ENCODE measurements at places on chromosomes 6 and 20.

GRCh38 chr6:134309983-134310605 lies 7.8 kb downstream of the SGK1 start:
- no peak overlapping the region for H3K4me3 ChIP-seq
- H3K27me3 ChIP-seq = no peaks in the 10 kb centered on the region
- no peak overlapping the region for H3K27ac ChIP-seq
- H3K36me3 ChIP-seq = no peaks in the 10 kb centered on the region
- no peak for DNase-seq

DNA sequence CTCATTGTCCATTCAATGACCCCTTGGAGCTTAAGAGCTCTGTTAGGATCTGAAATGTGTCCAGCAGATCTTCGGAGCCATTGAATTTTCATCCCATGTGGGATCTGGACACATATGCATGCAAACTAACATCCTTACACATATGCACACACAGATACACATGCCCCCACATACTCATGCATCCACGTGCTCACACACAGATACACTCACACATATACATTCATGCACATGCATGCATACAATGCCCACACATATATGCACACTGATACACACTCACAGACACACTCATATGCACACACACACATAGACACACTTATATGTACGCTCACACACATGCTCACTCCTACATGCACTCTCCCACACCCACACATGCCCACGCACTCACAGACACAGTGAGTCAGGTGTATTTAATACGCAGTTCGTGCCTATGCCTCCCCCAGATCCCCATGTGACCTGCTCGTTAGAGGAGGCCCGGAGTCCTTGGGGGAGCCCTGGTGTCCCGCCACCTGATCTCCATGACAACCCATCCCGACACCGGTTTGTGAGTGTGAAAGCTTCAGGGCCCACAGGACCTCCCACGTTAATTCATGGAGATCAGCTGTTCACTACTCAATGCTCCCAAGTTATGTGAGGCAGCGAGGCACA lies 121.9 kb upstream of the SULF2 start:
- no peak overlapping the region for H3K4me3 ChIP-seq
- H3K27ac ChIP-seq = no peak overlapping the region
- H3K4me1 ChIP-seq = no peaks in the 10 kb centered on the region
- DNase-seq = no peak
- no peaks in the 10 kb centered on the region for H3K27me3 ChIP-seq

- no peak overlapping the region for H3K4me3 ChIP-seq
- DNase-seq = no peak
- H3K27me3 ChIP-seq = no peaks in the 10 kb centered on the region
- no peaks in the 10 kb centered on the region for H3K36me3 ChIP-seq
- H3K4me1 ChIP-seq = no peaks in the 10 kb centered on the region
These were observed 424.8 kb downstream of the QKI start for GRCh38 chr6:163839296-163839695.

- no peak overlapping the region for H3K27ac ChIP-seq
- H3K4me3 ChIP-seq = no peak overlapping the region
- no peak for DNase-seq
- no peaks in the 10 kb centered on the region for H3K27me3 ChIP-seq
- H3K4me1 ChIP-seq = no peaks in the 10 kb centered on the region
These were observed 20.4 kb upstream of the CTNNBL1 start for GRCh38 chr20:37673444-37673843.
